ENCODE measurements at places on chromosomes 6 and 20.

GRCh38 chr6:96794980-96795379, 42.3 kb downstream of the GPR63 start:
- no peak for DNase-seq

DNA sequence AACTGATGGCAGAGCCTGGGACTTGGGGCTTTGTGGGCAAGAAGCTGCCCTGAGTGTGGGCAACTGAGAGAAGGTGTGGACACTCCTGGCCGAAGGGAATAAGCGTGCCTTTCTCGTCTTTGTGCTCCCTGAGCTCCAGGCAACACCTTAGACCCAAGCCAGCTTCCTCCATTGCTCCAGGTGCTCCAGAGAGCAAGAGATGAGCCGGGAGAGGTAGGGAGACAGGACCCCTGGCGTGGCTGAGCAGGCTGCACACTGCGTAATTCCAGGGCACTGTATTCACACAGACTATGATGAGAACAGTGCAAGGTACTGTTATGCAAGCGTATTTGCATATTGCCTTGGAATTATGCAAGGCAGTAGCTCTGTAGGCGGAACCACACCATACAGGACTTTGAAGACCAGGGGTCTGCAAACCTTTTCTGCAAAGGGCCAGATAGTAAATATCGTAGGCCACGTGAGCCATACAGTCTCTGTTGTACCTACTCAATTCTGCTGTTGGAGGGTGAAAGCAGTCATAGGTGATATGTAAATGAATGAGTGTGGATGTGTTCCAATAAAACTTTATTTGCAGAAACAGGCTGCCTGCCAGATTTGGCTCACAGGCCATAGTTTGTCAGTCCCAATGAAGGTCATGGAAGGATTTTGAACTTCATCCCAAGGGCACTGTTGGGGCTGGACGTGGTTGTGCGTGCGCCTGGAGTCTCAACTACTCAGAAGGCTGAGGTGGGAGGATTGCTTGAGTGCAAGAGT, 42.1 kb upstream of the FAM83D start:
- DNase-seq = no peak

- no peak for DNase-seq
Measured at GRCh38 chr6:27247133-27247836, at the start of gene PRSS16. Gene PRSS16 (plus strand): TSS chr6:27247701. CDS start chr6:27247738, 37 bp downstream.

- peak; percentile 59 for DNase-seq
Measured at GRCh38 chr6:165439928-165440554, 130.6 kb upstream of the C6orf118 start.

GRCh38 chr20:23880417-23880816, 869 bp upstream of the CST5 start:
- DNase-seq = no peak

DNA sequence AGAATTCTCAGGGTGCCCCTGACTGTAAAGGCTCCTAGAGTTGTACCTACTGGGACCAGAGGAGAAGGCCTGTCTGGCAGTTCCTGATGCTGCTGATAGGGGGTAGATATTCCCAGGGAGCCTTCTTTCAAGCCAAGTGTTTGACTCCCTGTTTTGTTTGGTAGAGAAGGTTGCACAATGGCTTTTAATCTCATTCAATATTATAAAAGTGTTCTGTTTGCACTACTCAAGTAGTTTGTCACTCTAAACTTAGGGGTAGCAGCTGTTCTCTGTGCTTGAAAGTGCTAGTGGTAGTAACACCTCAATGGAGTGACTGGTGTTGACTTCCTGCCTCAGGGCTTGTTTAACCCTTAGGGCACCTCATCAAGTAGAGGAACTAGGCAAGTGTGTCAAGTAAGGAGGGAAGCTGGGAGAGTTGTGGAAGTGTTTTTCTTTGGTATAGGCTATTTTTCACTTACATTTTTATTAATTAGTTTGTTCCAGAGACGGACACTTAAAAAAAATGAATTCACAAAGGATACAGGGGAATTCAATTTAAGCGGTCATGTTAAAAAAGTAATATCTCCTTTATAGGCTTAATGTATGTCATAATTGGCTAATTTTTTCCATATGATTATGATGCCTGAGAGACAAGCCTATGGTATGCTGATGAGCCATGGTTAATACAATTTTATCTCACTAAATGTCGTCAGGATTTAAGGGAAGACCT, 38.1 kb downstream of the BICRAL start:
- no peak for DNase-seq

GRCh38 chr6:109292983-109293586, 89.2 kb downstream of the CD164 start:
- no peak for DNase-seq

- no peak for DNase-seq
Measured at GRCh38 chr6:25038999-25039398, 103.2 kb upstream of the RIPOR2 start.

GRCh38 chr6:35488517-35488862, 8.4 kb downstream of the TEAD3 start:
- DNase-seq = no peak

DNA sequence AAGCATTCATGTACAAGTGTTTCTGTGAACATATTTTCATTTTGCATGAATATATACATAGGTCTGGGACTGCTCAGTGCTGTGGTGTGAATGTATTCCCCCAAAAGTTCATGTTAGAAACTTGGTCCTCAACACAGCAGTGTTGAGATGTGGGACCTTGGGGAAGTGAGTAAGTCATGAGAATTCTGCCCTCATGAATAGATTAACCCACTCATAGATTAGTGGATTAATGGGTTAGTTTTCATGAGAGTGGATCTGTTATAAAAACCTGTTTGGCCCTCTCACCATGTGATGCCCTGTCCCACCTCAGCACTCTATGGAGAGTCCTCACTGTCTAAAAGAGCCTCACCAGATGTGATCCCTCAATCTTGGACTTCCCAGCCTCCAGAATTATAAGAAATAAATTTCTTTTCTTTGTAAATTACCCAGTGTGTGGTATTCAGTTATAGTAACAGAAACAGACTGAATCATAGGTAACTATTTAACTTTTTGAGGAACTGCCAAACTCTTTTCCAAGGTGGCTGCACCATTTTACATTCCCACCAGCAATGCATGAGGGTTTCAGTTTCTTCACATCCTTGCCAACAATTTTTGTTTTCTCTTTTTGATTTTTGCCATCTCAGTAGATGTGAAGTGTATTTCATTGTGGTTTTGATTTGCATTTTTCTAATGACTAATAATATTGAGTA, 45.3 kb downstream of the QRSL1 start:
- DNase-seq = no peak

DNA sequence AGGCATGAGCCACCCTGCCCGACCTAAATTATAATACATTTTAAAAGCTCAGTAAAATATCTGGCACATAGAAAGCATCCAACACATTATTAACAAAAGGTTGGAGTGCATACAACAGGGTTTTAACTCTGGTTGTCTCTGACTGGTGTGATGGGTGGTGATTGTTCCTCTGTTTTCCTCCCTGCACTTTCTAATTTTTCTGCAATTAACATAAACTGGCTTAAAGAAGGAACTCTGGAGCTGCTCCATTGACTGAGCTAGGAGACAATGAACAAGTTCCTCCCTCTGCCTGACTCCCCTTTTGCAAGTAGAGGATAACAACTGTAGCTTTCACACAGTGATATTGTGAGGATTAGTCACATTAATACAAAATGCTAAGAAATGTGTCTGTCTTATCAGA, 48.5 kb upstream of the SIRPG start:
- DNase-seq = no peak
